ENCODE measurements at places on chromosomes 12 and 14.

DNA sequence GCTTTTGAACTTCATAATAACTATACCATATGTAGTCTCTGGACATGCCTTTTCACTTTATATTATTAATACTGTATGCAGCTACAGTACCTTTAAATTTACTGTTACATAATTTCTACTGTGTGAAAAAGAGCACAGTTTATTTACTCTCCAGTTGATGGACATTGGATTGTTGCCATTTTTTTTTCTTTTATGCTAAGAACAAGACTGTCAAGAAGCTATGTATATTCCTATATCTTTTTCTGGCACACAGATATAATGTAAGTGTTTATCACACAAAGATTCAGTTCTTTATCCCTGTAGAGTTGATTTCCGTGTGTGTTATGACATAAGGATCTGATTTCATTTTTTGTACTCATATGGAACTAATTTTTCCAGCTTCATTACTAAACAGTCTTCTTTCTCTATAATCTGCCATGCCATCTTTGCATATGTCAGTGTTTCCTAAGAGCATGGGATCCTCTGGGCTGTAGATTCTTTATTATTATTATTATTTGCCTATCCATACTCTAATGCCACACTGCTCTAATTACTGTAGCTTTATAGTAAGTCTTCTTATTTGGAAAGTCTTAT is 593.0 kb upstream of the ATP2B1 start:
- no peak for DNase-seq

- DNase-seq = no peak
Observed at GRCh38 chr12:64081008-64081404, 141.1 kb downstream of the KICS2 start.

DNA sequence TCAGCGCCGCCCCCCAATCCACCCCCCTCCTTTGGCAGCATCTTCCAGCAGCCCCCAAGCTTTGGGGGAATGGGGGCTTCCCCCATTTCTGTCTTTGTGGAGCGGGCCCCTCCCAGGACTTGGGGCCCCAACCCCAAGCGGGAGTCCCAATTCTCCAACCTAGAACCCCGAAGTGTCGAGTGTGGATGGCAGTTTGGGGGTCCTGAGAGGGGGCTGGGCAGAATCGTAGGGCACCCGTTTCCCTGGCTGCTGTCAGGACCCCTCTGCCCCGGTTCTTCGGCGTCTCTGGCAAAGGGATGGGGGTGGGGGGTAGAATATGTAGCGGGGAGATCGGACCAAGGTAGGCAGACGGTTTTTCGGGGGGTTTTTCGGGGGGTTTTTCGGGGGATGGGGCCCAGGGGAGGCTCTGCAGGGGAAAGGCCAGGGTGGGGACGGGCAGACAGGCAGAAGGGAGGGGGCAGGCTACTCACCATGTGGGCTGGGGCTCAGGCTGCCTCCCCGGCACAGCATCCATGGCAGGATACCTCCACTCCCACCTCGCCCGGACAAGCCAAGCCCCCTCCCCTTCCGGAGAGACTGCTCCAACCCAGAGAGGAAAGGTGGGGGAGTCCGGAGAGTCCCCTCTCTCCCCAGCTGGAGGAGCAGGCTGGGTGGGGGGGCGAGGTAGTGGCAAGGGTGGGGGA is 739 bp downstream of the JPH4 start:
- no peak for DNase-seq

DNA sequence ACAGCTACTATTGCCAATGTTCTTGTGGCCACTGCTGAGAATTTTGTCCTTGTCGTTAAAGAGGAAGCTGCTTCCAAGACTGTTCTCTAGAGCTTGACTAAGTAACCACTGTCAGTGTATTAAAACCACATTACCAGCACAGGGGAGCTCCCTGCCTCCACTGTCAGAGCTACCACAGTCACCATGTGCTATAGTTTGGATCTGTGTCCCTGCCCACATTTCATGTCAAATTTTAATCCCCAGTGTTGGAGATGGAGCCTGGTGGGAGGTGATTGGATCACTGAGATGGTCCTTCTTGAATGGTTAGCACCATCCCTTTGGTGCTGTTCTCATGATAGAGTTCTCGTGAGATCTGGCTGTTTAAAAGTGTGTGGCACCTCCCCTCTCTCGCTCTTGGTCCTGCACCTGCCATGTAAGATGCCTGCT is 23.2 kb upstream of the RAP1B start:
- DNase-seq = peak; percentile 20

GRCh38 chr12:118183711-118184110 is 47.8 kb downstream of the PEBP1 start:
- no peak for DNase-seq

DNA sequence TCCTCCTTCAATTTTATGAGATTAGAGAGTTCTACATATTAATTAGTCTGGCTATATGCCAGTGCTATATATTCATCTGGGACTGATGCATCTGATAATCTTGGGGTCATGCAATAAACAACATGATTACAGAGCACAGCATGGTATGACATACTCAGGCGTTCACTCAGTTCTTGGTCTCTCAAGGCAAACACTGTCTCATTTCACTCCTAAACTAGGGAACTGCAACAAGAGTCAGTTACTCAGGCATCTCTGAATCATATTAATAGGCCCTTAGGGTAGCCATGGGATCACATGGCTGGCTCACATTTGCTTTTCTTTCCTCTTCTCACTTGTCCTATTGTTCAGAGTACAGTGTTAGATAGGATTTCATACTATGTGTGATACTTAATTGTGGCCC is 91.8 kb upstream of the TMEM260 start:
- no peak for DNase-seq

DNA sequence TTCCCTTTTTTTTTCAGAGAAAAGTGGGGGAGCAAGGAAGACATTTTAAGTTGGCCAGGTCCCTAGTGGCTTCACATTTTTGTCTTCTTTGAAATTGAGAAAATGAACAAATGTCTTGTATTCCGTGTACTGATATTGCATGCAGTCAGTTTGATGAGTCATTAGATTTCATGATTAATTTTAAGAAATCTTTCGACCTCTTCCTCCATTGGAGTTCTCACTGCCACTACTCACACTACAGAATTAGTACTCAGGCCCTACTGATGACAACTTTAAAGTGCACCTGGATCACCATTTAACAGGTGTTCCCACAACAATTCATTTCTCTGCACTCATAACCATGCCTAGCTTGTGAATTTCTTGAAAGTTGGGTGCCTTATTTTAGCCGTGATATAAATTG is 50.5 kb downstream of the SAMD4A start:
- no peak for DNase-seq

DNA sequence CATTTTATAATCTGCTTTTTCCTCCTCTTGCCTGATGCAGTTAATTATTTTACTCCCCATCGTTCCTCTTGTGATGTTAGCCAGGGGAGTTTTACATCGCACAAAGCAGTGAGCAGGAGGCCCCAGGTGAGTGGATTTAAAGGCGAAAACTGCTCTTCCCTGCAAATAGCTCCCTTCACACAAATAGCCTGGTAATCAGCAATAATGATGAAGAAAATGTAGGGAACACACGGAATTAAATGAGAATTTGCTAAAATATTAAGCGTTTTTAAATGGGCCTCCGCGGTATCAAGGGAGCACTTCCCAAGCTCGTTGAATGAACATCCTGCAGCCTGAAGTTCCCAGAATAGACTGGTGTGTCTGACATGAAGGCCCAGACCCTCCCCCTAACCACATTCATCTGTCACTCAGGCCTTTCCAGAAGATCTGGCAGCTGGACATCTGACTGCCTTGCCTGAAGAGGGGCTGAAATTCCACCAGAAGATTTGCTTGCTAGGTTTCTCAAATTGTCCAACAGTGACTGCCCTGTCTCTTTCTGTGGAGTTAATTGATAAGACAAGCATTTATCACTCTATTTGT is 127.2 kb downstream of the CCDC60 start:
- no peak for DNase-seq

DNA sequence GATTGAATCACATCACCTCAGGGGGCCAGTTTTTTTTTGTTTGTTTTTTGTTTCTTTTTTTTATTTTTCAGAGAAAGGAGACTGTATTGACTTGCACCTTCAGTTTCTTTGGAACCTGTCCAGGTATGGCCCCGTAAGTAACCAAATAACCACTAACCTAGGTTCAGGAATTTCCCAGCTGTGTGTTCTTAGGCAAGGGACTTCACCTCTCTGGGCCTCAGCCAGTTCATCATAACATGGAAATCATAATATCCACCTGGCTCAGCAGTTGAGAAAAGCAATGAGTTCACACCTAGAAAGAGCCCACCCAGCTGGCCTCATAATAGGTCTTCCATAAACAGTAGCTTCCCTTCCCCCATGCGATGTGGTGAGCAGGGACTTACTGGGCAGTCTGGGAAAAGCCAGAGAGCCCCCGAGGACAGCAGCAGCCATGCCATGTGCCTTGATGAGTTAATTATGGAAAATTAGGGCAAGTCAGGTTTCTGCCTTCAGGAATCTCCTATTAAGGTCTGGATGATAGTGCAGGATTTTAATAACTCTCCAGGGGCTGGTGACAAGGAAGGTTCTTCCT is 27.4 kb upstream of the WSCD2 start:
- no peak for DNase-seq

DNA sequence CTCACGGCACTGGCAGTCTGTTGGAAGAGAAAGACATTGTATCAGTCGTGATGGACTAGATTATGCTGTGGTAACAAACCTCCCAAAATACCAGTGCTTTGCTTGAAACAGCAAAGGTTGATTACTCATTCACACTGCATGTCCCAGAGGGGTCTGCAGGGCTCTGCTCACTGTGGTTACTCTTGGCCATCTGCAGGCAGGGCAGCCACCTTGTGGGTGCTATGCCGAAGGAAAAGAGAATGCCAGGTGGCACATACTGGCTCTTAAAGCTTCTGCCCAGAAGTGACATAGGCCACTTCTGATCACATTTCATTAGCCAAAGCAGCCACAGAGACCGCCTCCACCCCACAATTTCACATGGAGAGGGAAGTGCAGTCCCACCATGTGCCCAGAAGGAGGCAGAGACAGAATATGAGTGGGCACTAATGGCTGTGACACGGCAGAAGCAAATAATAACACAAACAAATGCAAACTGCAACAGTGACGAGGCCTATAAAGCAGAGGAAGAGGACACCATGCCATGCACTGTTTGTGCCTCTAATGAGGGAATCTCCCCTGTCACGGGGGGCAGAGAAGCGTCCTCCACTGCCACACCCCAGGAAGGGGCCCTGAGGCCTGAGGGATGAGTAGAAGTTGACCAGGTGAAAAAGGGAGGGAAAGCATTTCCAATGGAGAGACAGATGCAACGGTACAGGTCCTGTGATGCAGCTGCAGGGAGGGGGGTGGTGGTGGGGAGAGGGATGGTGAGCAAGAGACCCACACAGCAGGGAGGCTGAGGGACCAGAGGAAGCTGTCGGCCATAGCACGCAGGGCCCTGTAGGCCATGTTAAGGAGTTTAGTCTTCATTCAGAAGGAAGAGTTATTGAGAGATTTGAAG is 51.7 kb upstream of the KICS2 start:
- no peak for DNase-seq

DNA sequence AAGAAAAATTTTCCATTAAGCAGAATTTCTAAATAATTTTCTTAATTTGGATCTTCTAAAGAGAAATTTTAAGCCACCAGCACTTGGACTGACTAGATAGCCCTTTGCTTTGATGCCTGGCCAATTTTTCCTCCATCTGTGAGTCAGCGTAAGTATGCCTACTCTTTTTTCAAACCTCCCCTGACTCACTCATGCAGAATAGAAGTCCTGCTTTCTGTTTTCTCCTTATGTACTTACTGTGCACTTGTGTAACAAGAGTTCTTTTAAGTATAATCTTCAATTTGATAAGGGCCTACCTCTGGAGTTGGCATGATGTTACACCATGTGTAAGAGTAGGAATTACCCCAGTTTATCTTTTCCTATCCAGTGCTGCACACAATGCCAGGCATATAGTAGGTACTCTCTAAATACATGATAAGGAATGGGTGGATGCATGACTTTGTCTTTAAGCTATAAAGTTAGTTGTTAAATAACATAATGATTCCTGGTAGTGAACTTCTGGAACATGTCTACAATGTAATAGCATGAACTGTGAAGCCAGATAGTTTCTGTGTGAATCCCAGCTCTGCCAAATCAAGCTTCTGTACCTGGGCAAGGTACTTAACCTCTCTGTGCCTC is 329.6 kb downstream of the TMTC2 start:
- no peak for DNase-seq

GRCh38 chr12:80313209-80313608 is 130.8 kb upstream of the PTPRQ start:
- DNase-seq = no peak

DNA sequence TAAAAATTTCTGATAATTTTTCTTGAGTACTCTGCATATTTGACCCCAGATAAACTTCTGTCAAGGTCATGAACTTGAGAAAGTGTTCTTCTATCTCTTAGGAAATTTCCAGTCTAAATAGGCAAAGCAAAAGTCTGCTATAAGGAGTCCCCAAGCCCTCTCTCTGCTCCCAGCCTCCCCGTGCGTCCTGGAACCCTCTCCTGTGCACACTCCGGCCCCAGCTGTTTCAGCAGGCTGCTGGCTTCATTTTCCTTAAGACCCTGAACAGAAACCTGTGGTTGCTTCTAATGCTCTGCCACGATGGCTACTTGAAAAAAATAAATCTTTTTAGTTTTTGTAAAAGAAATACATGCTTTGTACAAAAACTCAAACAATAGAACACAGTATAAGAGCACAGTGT is 14.7 kb downstream of the KRT2 start:
- no peak for DNase-seq

GRCh38 chr12:7242176-7243101 is 53.0 kb downstream of the PEX5 start:
- no peak for DNase-seq

GRCh38 chr14:91229743-91230200 is 14.7 kb downstream of the GPR68 start:
- DNase-seq = peak; percentile 68

Data from stimulated activated CD8-positive, alpha-beta memory T cell treated with anti-CD3 and anti-CD28 coated beads, Interleukin-7, amount 100 ng/mL, for 48 hours (primary cell).